Activated T-cell treated with anti-CD3 and anti-CD28 coated beads, Interleukin-2, amount 50 U/mL, for 48 hours (primary cell): ENCODE measurements at places on chromosomes 12 and 14.

DNA sequence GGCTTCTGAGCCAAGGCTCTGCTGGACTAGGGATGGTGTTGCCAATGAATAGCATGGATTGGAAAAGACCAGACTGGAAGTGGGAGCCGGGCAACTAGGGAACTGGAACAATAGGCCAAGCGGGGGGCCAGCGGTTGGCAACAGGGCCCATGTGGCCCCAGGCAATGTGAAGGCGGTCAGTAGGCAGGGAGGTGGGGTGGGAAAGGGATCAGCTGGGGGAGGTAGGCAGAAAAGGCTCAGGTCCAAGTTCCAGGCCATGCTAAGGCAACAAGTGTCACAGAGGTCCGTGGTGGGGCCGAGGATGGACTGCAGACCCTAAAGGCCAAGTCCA, 14.9 kb upstream of the MLXIP start:
- DNase-seq, result no peak

GRCh38 chr14:69501423-69501838, 16.9 kb downstream of the PLEKHD1 start:
- no peak for DNase-seq

GRCh38 chr12:69329669-69330428, 18.3 kb upstream of the LYZ start:
- DNase-seq, result peak; percentile 27

- peak; percentile 66 for DNase-seq
Observed at GRCh38 chr14:50736932-50737419, 68.9 kb upstream of the SAV1 start.

DNA sequence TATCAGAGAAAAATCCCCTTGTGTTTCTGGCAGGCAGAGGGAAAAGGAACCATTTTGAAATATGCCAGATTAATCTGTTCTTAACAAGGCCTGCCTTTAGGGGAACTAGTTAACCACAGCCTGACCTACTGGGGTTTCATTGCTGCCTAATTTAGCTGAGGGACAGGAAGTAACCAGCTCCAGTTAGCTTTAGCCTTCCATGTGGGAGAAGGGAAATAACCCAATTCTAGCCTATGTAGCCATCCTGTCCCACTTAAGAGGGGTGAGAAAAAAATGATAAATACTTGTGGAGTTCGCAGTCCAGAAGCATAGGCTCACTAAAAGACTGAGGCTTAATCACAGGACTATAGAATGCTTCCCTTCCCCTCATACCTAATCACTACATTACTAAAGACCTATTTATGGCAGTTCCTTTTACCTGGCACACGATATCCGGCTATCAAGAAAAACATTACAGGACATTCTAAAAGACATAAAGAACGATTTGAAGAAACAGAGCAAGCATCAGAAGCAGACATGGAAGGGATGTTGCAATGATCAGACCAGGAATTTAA, 22.8 kb downstream of the COX8C start:
- DNase-seq, result no peak

- no peak for DNase-seq
Observed at GRCh38 chr14:61585598-61586543, 109.4 kb upstream of the HIF1A start.

GRCh38 chr12:15852383-15852782, 29.8 kb upstream of the STRAP start:
- no peak for DNase-seq

DNA sequence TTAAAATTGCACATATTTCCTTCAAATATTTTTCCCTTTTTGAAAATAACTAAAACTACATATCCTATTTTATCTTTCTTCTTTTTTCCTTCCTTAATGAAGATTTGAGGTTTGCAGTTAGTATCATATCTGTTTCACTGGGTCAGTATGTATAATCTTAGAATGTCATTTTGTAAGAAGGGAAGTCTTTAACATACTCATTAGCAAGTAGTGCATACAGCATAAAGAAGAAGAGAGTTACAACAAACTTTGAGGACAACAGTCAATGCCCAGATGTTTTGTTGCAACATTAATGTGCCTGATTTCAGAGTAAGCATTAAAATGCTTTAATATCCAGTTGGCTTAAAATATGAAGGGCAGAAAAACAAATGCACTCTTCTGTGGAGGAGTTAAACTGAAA, 176.9 kb upstream of the FBXO33 start:
- no peak for DNase-seq

DNA sequence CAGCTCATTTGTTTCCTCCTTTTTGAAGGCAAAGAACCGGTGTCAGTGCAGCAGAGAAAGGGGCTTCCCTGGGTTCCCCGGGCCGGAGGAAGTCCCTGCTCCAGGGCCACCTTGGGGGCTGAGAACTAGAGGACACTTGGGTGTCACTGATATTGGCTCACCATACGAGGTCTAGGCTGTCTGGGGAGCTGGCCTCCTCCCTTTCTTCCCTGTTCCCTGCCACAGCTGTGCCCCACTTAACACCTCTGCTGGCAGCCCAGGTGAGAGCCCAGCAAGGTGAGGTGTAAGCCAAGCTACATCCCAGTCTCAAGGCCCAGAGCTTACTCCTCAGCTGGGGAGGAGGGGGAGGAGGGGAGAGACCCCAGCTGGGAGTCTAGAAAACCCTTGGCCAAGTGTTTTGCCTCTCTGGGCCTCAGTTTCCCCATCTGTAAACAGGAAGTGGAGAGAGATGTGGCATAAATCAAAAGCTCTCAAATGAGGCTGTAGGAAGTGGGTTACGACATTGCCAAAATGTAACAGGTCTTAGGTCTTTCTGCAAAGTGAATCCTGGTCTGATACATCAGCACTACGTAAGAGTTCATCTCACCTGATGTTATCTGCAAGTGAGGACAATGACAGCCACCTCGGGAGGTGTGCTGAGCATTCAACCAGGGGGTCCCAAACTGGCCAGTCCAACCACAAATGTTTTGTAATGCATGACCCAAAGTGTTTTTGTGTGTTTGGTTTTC, 25.5 kb downstream of the RASAL1 start:
- no peak for DNase-seq

DNA sequence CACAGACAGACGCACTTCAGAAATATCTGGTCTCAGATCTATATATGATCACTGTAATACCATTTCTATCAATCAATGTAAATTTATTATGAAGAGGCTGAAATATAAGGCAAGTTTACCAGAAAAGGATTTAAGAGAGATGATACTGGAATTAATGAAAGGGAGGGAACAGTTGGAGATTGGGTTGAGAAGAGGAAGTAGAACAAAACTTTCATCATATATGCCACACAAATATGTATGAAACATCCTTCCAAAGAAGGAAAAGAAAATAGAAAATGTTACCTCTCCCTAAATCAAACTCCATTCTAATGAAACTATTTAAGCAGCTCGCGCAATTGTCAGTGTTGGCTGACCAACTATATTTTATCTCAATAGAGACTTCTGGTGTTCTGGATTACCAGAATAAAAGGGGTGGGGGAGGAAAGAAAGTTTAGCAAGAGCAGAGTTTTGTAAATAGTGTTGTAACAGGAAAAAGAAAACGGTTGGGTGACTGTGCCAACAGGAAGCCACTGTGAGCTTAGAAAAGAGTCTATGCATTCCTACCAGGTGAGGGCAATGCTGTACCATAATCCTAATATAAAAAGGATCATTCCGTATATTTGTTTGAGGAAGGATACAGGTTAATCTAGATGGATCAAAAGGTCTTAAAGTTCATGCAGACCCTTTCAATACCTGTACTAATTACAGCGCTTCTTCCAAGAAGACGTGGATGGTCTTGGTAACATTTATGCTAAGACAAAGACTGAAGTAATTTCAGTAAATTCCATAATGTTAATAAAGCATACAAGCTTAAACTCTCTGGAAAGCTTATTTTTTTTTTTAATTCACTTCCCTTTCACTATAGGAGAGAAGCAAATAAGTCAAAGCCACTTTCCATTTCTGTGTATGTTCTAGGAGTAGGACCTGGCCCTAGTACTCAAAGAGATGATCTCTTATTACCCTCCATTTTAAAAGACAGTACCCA, 14.5 kb upstream of the LLPH start:
- DNase-seq, result no peak

GRCh38 chr12:97200181-97200580, 262.4 kb upstream of the RMST start:
- DNase-seq, result no peak

DNA sequence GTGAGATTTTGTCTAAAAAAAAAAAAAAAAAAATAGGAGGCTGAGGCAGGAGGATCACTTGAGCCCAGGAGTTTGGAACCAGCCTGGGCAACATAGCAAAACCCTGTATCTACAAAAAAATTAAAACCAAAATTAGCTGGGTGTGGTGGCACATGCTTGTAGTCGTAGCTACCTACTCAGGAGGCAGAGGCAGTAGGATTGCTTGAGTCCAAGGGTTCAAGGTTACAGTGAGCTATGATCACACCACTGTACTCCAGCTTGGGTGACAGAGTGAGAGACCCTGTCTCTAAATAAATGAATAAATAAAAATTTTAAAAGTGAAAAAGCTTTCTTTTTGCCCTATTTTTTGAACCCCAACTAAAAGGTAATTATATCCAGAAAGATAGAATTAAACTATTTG, 113.6 kb downstream of the PEBP1 start:
- no peak for DNase-seq

- DNase-seq, result no peak
Observed at GRCh38 chr12:127294651-127295210, 972.2 kb upstream of the TMEM132C start.

DNA sequence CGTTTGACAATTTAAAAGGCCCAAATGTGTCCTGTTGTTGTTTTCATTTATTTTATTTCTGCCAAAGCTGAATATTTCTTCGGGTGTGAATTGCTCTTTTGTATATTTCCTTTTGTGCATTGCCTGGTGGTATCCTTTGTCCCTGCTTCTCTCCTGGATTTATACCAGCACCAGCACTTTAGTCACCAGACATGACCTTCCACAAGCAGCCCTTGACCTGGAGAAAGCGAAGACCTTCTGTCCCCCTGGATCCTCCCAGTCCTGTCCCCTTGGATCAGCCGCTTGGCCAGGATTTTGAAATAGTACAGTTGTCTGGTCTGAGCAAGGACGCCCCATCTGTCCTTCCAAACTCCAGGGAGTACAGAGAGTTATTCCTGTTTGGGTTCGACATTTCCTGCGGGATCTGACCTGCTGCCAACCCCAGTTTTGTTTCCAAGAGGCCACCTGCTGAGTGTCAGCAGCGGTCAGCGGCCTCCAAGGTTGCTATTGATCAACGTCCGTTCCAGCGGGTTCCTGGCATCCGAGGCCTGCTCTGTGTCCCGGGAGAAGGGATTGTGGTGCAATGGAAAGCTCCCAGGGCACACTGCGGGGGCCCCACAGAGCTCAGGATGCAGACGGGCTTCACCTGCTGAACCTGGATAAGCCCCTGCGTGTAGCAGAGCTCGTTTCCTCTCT, 45.1 kb upstream of the CHGA start:
- DNase-seq, result no peak

- no peak for DNase-seq
Observed at GRCh38 chr12:26238341-26239121, 43.2 kb downstream of the SSPN start.

GRCh38 chr12:56206452-56207166, 15.1 kb downstream of the RNF41 start:
- DNase-seq, result peak; percentile 56

- DNase-seq, result no peak
Observed at GRCh38 chr12:85821206-85821605, 15.0 kb downstream of the RASSF9 start.
